K562 (cell line): ENCODE measurements at places on chromosomes 4 and X.

GRCh38 chr4:189278597-189279165 is 662.0 kb upstream of the FRG1 start:
- no peak for DNase-seq

GRCh38 chrX:18875256-18875878 is 108.5 kb downstream of the PHKA2 start:
- no peak for DNase-seq

- DNase-seq: no peak
These were observed 616 bp downstream of the MAML3 start for GRCh38 chr4:140153419-140153717.

DNA sequence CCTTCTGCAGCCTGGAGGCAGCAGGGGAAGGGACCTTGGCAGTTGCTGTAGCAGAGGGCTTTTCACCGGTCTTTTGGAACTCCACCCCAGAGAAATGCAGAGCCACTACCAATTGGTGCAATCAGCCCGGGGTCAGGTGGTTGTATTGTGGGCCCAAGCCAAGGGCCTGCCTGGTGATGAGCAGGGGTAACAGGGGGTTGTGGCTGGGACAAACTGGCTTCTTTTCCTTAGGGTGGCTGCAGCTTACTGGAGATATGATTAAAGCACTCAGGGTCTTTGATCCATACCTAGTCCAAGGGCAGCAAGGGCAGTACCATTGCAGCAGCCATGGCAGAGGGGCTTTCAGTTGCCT is 28.1 kb downstream of the ENPEP start:
- DNase-seq: no peak

DNA sequence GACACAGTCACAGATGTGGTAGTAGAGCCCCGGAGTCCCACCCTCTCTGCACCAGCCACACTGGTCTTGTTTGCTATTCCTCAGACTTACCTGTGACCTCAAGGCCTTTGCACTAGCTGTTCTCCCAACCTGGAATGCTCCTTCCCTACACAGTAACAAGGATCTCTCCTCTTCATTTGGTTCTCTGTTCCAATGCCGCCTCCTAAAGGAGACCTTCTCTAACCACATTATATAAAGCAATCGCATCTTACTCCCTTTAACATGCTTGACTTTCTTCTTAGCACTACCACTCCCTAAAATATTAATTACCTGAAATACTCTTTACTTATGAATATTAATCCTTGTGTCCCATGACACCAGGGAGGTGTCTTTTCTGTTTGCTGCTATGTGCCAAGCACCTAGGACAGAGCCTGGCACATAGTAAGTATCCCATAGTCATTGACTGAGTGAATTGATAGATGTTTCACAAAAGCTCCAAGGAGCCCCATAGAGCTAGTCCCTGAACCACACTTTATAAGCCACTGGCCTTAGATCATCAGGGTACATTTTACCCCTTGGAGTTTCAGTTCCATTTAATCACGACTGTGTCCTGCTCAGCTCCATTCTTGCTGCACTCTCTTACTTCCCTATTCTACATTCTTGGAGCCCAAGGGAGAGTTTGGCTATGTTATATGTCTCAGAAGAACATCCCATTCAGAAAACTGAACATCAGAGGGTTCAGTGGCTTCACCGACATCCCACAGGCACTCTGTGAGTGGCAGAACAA is 312.7 kb downstream of the RAB28 start:
- DNase-seq: no peak

DNA sequence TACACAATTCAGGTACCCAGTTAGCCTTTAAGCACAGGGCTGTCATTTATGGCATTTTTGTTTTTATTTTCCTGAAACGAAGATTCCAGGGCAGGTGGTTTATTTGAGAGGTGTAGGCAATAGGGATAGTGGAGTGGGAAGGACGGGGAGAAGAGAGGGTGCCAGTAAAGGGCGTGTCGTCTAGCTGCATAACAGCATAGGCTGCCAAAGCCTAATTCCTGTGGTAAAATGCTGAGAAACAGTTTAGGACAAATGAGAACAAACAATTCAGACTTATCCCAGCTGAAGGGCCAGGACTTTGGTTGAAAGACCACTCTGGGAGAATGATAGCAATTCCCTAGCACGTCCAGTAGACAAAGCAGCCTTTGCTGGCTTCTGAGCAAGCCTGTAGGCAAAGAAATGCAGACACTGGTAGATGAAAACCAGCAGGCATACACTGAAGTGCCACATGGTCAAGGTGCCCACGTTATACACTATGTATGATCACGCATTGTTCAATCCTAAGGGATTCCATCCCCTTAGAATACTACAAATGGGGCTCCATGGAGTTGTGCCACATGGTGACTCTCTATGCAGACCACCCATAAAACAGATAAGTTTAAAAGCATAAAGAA is 70.6 kb downstream of the PKD2 start:
- DNase-seq: no peak

DNA sequence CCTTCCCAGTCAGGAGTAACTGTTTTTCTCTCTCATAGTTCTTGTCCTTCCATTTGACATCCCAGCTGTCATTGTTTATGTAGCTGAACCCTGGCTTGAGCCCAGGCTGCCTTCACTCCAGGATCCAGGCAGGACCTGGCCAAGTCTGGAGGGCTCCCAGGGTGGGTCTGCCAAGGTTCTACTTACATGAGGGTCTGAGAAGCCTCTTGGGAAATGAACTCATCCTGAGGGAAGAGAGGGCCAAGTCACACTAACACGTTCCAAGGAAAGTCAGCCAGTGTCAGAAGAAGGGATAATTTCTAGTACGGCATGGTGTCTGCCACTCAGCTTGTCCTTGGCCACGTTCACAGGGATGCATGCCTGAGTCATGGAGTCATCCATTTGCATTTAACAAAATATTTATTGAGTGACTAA is 54.8 kb upstream of the SRD5A3 start:
- DNase-seq: no peak

DNA sequence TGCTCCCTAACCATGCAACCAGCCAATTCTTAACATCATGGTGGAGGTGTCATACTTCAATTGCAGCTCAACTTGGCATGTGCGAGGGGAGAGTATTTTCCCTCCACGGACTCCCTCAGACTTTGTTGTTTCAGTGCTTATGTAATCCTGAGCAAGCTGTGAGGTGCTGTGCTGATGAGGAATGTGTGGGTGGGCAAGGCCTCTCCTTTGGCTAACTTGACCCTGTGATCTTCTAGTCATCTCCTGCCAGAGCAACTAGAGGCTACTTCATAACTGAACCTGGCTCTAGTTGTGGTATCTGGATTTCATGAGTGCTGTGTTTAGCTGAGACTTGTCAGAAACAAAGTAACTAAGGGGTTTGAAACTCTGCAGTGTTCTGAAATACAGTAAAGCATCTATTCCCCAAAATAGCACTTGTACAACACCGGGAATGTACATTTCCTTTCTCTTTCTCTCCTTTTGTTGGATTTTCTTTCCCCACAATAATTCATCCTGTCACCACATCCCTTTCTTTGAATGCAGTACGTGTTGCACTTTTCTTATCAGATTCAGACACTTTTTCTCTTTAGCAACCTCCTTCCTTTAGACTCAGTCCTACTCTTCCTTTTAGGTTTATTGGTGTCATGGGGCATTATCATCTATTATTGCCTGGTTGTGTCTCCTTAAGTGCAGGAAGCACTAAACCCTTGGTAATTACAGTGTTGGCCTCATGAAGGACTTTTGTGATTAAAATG is 415.2 kb upstream of the NR3C2 start:
- no peak for DNase-seq

- no peak for DNase-seq
These were observed 1027.0 kb downstream of the STIM2 start for GRCh38 chr4:27887646-27888045.
